ENCODE measurements at places on chromosomes 2 and 18.

DNA sequence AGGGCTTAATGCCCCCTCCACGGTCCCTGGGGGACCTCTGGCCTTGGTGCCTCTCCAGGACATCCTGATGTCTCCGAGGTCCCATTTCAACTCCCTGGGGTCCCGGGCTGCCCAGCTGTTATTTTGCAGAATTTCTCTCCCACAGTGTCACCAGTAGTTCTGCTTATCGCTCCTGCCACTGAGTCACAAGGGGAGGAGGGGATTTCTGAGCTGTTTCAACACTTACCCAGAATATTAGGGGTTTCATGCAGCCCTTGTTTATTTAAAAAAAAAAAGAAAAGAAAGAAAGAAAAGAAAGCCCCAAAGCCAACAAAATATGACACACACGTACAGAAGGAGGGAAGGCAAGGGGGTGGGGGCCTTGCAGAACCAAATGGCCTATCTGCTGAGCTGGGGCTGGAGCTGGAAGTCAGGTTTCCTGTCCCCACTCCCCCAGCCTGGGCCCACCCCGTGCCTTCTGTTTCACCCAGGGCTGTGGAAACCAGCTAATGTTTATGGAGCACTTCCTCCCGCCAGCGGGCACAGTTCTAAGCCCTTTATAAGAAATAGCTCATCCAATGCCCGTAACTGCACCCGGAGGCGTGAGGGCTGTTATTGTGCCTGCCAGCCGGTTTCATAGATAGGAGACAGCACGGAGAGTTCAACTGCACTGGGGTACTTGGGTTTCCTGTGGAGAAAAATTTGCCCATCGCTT is 8.4 kb upstream of the ARID5A start:
- no peak for DNase-seq

DNA sequence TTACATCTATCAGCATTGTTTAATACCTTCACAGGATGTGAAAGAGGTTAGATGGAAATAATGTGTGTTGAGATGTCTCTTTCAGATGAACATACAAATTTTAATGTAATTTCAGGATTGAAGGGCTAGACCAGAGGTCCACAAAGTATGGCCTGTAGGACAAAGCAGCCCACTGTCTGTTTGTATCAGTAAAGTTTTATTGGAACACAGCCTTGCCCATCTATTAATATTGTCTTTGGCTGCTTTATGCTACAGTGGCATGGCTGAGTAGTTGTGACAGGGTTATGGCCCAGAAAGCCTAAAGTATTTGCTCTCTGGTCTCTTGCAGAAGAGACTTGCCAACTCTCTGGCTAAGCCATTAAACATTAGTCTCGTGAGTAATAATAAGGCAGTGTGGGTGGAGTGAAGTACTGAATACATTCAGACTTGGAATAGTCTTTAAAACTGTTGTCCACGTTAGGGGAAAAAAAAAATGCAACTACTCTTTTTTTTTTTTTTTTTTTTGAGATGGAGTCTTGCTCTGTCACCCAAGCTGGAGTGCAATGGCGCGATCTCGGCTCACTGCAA is 74.5 kb upstream of the NOSTRIN start:
- DNase-seq = no peak

GRCh38 chr2:182585001-182585400 is 131.1 kb upstream of the DNAJC10 start:
- no peak for DNase-seq

DNA sequence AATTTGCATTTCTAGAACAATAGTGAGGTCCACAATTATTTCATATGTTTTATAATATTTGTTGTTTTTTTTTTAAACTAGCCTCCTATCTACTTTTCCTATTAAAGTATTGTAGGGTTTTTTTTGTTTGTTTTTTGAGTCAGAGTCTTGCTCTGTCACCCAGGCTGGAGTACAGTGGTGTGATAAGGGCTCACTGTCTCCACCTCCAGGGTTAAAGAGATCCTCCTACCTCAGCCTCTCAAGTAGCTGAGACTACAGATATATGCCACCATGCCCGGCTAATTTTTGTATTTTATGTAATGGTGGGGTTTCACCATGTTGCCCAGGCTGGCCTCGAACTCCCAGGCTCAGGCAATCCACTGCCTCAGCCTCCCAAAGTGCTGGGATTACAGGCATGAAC is 122.5 kb downstream of the SLC39A10 start:
- DNase-seq = no peak

- no peak for DNase-seq
These were observed 75.7 kb downstream of the RBMS1 start for GRCh38 chr2:160417745-160418397.

GRCh38 chr2:133842446-133842845 is 274.2 kb upstream of the NCKAP5 start:
- no peak for DNase-seq

DNA sequence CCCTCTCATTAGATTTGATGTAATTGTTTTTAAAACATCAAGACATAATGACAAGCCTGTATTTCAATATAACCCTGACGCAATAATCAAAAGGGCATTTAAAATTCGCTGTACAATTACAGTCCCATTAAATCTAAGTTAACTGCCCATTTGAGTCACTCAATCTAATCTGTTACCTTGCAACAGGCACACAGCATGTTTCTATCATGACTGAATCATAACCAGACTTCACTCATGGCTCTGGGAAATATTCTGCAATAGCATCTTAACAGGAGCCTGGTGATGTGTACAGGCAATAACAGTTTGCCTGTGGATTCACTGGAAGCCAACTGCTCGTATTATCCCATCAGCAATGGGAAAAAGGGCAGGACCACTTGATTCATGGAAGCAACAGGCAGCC is 142.3 kb upstream of the NCKAP5 start:
- DNase-seq = no peak

GRCh38 chr2:181776336-181776735 is 96.0 kb upstream of the NEUROD1 start:
- no peak for DNase-seq

DNA sequence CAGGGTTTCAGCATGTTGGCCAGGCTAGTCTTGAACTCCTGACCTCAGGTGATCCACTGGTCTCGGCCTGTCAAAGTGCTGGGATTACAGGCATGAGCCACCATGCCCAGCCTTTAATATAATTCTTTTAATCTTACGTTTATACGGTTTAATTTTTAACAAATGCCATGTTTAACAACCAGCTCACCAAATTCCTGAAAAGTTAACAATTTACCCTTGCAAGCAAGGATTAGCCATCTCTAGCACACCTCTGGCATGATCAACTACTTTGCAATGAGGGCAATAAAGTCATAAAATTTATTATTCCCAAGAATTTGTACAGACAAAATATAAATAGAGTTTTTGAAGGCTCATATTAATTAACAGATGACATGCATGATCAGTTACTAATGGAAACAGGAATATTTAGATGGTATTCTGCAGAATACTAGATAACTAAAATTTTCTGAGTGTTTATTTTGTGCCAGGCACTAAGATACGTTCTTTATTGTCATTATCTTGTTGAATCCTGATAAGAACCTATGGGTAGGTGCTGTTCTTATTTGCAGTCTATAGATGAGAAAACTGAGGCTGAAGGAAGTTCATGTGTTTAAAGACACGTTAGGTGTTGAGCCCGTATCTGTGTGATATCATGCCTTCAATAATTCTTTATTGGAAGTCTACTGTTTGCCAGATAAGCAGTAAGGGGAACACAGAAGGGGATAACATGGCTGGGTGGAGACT is 190.1 kb downstream of the CDCA7 start:
- no peak for DNase-seq

DNA sequence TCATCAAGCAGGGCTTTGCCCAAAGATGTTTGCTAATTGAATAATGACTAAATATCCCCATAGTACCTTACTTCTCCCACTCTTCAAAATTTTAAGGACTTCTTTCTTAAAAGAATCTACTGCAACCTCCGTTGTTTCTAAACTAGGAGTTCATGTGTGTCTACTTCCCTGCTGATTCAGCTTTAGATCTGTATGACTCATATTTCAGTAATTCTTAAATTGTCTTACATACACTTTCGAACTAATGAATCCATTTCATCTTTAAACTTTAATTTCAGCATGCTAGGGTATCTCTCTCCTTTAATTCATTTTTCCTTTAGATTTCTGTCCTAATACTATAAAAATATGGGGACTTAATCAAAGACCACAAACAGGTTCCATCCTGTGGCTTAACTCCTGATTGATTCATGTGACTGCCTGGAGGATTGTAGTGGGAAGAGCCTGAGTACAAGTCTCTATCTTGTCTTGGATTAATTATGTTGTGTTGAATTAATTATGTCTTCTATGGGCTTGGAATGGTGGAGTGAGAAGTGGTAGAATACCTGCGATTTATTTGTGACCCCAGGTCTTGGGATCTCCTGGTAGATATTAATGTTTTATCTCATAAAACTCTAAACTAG is 24.9 kb upstream of the COL5A2 start:
- DNase-seq = no peak

DNA sequence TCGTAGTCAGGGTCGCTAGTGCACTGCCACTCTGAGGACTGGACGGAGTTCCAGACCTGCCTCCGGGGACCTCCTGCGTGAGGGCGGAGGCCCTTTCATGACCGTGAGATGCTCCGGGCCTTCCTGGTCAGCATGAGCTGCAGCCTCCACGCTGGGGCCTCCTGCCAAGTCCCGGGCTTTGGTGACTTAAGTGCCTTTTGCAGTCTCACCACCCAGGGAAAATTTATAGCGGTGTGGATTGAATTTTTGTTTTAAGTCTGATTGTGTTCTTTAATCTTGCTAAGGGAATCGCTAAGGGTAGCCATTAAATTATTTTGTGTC is 33.6 kb downstream of the CHRNA1 start:
- no peak for DNase-seq

DNA sequence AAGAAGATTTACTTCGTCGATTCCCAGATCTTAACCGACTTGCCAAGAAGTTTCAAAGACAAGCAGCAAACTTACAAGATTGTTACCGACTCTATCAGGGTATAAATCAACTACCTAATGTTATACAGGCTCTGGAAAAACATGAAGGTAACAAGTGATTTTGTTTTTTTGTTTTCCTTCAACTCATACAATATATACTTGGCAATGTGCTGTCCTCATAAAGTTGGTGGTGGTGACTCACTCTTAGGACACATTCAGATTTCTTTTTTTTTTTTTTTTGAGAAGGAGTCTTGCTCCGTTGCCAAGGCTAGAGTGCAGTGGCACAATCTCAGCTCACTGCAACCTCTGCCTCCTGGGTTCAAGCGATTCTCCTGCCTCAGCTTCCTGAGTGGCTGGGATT is 26.8 kb downstream of the MSH2 start:
- DNase-seq = no peak

DNA sequence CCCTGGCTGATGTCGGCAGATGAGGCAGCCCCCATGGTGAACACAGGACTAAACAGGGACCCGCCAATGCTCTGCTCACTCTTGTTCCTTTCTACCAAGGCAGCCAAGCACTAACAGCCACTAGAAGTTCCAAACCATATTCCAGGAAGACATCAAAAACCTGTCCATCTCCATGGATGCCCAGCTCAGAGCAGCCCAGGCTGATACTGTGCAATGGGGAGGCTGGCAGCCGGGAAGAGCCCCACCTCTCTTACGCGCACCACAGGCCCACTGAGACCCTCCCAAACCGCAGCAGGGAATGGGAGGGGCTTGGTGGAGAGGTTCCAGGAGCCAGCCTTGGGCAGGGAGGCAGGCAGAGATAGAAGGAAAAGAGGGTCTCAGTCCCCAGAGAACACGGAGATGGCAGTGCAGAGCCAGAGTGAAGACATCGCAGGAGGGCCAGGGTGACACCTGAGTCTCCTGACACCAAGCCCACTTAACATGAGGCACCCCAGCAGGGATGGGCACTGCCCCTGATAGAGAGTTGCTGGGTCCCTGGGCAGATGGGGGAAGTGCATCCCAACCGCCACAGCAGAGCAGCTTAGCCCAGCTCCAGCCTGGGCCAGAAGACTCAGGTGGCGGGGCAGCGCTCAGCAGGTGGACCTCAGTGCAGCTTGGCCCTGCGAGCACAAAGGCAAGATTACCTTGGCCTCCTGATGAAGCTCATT is 3.4 kb downstream of the HS6ST1 start:
- peak; percentile 33 for DNase-seq

- DNase-seq = no peak
These were observed 3.2 kb upstream of the SH3RF3 start for GRCh38 chr2:109125593-109126500.

GRCh38 chr18:79737426-79737825 is 57.8 kb downstream of the CTDP1 start:
- DNase-seq = no peak

GRCh38 chr2:170719810-170720209 is 4.7 kb downstream of the SP5 start:
- DNase-seq = no peak

DNA sequence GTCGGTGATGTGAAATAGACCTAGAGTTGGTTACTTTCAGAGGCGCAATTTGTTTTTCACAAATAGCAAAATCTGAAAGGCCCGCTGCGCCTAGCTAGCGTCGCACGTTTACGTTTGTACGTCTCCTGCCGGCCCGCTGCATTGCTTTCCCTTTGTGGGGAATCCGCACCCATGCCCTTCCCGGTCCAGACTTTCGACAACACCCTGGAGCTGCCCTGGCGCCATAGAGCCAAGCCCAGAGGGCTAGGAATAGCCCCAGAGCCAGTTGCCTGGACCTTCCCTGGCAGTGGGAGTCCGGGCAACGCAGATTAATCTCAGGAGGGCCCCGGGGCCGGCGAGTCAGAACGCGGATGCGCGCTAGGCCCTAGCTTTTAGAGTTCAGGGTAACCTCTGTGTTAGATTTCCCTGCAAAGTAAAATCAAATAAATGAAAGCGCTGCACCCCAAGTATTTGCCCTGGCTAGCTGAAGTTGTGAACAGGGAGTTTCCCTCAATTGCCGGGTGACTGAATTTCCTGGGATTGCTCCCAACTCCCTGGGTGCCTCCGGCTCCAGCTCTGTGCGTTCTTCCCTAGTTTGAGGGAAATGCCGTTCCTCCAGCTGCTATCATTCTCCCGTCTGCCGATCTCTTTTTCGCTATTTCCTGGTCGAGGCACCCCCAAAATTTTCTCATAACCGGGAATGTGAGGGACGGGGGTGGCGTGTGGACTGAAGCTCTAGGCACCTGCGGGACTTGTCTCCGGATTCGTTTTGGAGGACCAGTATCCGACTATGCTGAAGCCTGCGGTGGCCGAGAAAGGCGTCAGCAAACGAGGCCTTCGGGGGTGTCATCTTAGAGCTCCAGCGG is 1.2 kb upstream of the EN1 start:
- no peak for DNase-seq

All from NCI-H345 (cell line).